ENCODE measurements at places on chromosomes 6 and 20. TPM values are rescaled to one million over a fixed set of nuclear protein-coding genes. Genes with fewer than 3 reads are reported as not detected.

The HRH3 gene
- total RNA-seq = not detected

- H3K36me3 ChIP-seq = no peaks in the 10 kb centered on the region
- H3K4me3 ChIP-seq = no peak overlapping the region
- H3K27me3 ChIP-seq = no peaks in the 10 kb centered on the region
- H3K27ac ChIP-seq = no peak overlapping the region
- H3K4me1 ChIP-seq = no peaks in the 10 kb centered on the region
- DNase-seq = no peak
These were observed 60.5 kb downstream of the EYS start for GRCh38 chr6:65646544-65646943.

DNA sequence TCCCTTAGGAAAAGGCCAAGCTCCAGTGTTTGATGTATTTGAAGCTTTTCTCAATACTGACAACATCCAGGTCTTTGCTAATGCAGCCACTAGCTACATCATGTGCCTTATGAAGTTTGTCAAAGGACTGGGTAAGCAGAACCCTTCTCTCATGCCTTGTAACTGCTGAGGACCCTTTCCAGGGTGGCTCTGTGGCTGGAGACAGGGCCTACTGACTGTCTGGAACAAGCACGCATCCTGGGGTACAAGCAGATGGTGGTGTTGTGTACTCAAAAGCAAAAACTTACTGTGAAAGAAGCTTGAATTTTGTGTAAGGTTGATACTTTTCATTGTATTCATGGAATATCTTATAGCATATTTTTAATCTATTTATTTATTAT is 69.0 kb upstream of the SMIM28 start:
- no peak for DNase-seq
- H3K4me3 ChIP-seq = no peak overlapping the region
- H3K27ac ChIP-seq = no peak overlapping the region

DNA sequence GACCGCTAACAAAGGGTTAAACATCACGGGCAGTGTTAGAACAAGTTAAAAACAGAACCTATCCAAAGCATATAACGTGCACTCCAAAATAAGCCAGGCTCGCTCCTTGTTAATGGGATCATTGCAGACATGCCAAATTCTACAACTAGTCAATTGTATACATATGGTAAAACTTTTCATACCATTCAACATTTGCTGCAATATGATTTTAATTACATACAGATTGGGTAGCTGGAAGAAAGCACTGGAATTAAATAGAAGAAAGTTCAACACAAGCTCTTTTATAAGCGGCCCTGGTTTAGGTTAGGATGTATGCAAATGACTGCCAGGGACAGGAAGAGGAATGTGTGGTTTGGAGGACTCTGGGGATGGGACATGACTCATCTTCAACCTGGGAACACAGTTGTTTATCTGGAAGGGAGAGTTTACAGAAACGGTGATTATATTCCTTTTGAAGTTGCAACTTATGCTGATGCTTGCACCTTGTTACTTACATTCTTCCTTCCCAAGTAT is 62.5 kb upstream of the TIAM2 start:
- no peak for DNase-seq
- H3K27me3 ChIP-seq = no peaks in the 10 kb centered on the region
- H3K36me3 ChIP-seq = no peaks in the 10 kb centered on the region
- H3K27ac ChIP-seq = no peak overlapping the region
- peaks cover 4% of the 10 kb centered on the region for H3K4me1 ChIP-seq
- H3K4me3 ChIP-seq = no peak overlapping the region

The OTOR gene
- total RNA-seq = not detected

The OPRL1 gene
- total RNA-seq = 1.1 TPM

DNA sequence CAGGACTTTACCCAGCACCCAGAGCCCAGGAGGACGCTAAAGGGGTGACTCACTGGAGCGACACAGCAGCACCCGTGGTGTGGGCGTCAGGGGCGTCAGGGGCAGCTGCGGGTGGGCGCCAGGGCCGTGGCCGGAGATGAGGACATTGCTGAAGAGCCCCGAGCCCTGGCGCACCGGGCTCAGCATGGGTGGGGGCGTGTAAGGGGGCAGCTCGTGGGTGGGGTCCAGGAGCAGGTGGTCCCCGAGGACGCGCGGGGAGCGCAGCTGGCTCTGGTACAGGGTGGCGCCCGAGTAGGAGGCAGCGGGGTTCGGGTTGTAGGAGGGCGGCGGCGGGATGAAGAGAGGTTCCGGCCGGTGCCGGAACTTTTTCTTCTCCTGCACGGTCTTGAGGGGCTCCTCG is 41.6 kb upstream of the MRPS10 start:
- H3K4me1 ChIP-seq = no peaks in the 10 kb centered on the region
- H3K4me3 ChIP-seq = no peak overlapping the region
- no peak overlapping the region for H3K27ac ChIP-seq
- no peaks in the 10 kb centered on the region for H3K36me3 ChIP-seq
- DNase-seq = no peak
- no peaks in the 10 kb centered on the region for H3K27me3 ChIP-seq

The RBPJL gene
- not detected for total RNA-seq

DNA sequence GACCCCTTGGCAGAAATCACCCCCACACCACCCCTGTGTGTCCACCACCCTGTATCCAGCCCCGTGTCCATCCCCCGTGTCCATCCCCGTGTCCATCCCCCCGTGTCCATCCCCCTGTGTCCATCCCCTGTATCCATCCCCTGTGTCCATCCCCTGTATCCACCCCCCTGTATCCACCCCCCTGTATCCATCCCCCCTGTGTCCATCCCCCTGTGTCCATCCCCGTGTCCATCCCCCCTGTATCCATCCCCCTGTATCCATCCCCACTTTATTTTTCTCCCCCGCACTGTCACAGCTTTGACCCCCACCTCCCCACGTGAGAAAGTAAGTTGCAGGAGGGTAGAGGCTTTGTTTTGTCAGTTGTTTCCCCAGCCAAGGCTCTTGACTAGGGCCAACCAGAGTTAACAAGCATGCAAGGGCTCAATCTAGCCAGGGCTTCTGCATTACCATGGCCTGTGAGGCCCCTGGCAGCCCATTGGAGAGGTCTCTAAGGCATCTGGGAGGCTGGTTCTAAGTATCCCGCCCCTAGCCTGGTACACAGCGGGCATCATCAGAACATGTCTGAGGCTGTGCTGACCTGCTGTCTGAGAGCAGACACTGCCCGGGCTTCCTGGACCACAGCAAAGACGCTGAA is 18.1 kb upstream of the SIRPA start:
- no peaks in the 10 kb centered on the region for H3K27me3 ChIP-seq
- DNase-seq = no peak
- no peaks in the 10 kb centered on the region for H3K4me1 ChIP-seq
- H3K36me3 ChIP-seq = no peaks in the 10 kb centered on the region
- no peak overlapping the region for H3K4me3 ChIP-seq
- no peak overlapping the region for H3K27ac ChIP-seq

GRCh38 chr6:51910851-51911250 is 176.6 kb downstream of the PKHD1 start:
- no peaks in the 10 kb centered on the region for H3K36me3 ChIP-seq
- no peak overlapping the region for H3K27ac ChIP-seq
- no peak overlapping the region for H3K4me3 ChIP-seq
- H3K4me1 ChIP-seq = no peaks in the 10 kb centered on the region
- H3K27me3 ChIP-seq = no peaks in the 10 kb centered on the region

- H3K27ac ChIP-seq = no peak overlapping the region
- no peak overlapping the region for H3K4me3 ChIP-seq
- H3K4me1 ChIP-seq = no peaks in the 10 kb centered on the region
- H3K36me3 ChIP-seq = no peaks in the 10 kb centered on the region
- no peaks in the 10 kb centered on the region for H3K27me3 ChIP-seq
These were observed 110.7 kb downstream of the PDE10A start for GRCh38 chr6:165552248-165552736.

The CTCFL gene
- not detected for total RNA-seq

DNA sequence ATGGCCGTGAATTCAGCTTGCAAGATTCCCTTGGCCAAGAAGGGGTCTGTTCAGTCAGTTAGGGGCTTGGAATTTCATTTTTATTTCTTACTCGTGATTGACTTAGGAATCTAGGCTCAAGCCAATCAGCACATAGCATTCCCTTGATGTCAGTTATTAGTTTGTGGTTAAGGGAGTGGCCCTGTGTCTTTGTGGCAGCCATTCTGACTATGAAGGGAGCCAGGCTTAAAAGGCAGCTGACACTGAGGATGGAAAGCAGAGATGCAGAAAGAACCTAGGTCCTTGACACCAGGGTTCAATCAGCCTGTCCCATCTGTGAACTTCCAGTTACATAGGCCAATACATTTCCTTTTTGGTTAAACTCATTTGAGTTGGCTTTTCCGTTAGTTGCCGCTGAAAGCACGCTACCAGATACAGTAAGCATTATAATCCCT is 48.1 kb downstream of the MCUR1 start:
- H3K36me3 ChIP-seq = no peaks in the 10 kb centered on the region
- no peaks in the 10 kb centered on the region for H3K27me3 ChIP-seq
- no peak overlapping the region for H3K4me3 ChIP-seq

DNA sequence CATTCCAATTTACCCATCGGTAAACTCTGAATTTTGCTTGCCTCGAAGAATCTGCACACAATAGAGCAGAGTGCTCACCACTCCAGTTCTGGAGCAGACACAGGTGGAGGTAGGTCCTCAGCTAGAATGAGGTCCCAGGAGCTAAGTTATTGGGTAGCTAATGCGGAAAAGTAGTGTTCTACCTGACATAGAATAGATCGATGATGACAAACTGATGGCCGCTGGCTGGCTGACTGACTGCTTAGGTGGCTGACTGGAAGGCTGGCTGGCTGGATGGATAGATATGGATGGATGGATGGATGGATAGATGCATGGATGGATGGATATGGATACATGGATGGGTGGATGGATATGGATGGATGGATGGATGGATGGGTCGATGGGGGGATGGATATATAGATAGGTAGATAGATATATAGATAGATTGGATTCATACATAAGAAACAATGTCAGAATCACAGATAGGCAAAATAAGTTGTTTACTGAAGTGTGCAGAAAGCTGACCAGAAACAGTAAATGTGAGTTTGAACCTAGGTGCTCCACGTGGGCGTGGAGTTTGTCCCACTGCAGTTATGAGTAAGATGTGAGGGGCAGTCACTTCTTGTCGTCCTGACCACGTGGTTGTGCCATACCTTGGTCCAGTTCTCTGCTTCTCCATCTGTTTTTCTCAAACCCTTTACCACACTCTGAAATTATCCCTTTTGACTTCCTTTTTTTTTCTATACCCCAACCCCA is 62.1 kb downstream of the TBXT start:
- no peak overlapping the region for H3K4me3 ChIP-seq
- no peak overlapping the region for H3K27ac ChIP-seq
- no peak for DNase-seq
- no peaks in the 10 kb centered on the region for H3K27me3 ChIP-seq
- H3K36me3 ChIP-seq = no peaks in the 10 kb centered on the region

- no peak for DNase-seq
- H3K36me3 ChIP-seq = no peaks in the 10 kb centered on the region
- no peak overlapping the region for H3K27ac ChIP-seq
- no peaks in the 10 kb centered on the region for H3K4me1 ChIP-seq
- no peak overlapping the region for H3K4me3 ChIP-seq
- H3K27me3 ChIP-seq = no peaks in the 10 kb centered on the region
These were observed 55.3 kb downstream of the EFCAB8 start for GRCh38 chr20:32914031-32914430.

- H3K36me3 ChIP-seq = no peaks in the 10 kb centered on the region
- H3K27ac ChIP-seq = no peak overlapping the region
- no peaks in the 10 kb centered on the region for H3K27me3 ChIP-seq
These were observed 398.0 kb downstream of the PLCB1 start for GRCh38 chr20:8530022-8530421.

- H3K27ac ChIP-seq = no peak overlapping the region
- DNase-seq = no peak
- H3K4me1 ChIP-seq = no peaks in the 10 kb centered on the region
These were observed 33.3 kb upstream of the ADGRF4 start for GRCh38 chr6:47665112-47665511.

The SLC12A5 gene
- total RNA-seq = not detected

The FERMT1 gene
- not detected for total RNA-seq

DNA sequence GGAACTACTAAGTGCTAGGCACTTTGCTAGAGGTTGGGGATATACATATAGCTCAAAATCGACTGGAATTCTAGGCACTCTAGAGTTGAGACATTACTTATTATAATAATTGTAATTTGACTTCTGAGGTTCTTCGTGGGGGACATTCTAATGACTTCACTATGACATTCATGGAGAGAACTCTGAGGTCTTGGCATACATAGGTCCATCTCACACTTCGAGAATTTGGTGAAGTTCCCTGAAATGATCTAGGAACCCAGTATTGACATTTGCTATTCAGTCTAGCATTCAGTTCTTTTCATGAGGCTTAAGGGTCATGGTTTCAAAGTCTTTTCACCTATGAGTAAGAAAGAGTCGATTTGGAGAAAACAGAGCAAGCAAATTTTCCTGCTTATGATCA is 446.6 kb upstream of the JAG1 start:
- H3K27ac ChIP-seq = no peak overlapping the region
- H3K36me3 ChIP-seq = no peaks in the 10 kb centered on the region
- DNase-seq = no peak
- H3K27me3 ChIP-seq = no peaks in the 10 kb centered on the region

The ZBTB9 gene
- total RNA-seq = 1.1 TPM

GRCh38 chr6:90095145-90095544 is 200.9 kb downstream of the GJA10 start:
- DNase-seq = no peak
- H3K4me1 ChIP-seq = peaks cover 18% of the 10 kb centered on the region
- H3K27me3 ChIP-seq = no peaks in the 10 kb centered on the region
- H3K36me3 ChIP-seq = no peaks in the 10 kb centered on the region

The HTR1E gene
- total RNA-seq = not detected

- no peaks in the 10 kb centered on the region for H3K36me3 ChIP-seq
- DNase-seq = no peak
- H3K4me1 ChIP-seq = peaks cover 16% of the 10 kb centered on the region
- H3K27ac ChIP-seq = peak overlapping the region; percentile 59
- H3K27me3 ChIP-seq = no peaks in the 10 kb centered on the region
These were observed 67.7 kb upstream of the ZNFX1 start for GRCh38 chr20:49345524-49345923.

GRCh38 chr6:128807577-128807976 is 75.4 kb upstream of the LAMA2 start:
- H3K36me3 ChIP-seq = no peaks in the 10 kb centered on the region
- H3K27ac ChIP-seq = no peak overlapping the region
- DNase-seq = no peak
- no peak overlapping the region for H3K4me3 ChIP-seq
- H3K4me1 ChIP-seq = no peaks in the 10 kb centered on the region

- no peak overlapping the region for H3K27ac ChIP-seq
- H3K36me3 ChIP-seq = no peaks in the 10 kb centered on the region
- H3K4me3 ChIP-seq = no peak overlapping the region
- no peaks in the 10 kb centered on the region for H3K27me3 ChIP-seq
These were observed 50.1 kb upstream of the ASF1A start for GRCh38 chr6:118843685-118844390.

The ANKRD66 gene
- total RNA-seq = not detected

The EPHA7 gene
- 0.14 TPM for total RNA-seq

The DCDC2 gene
- not detected for total RNA-seq

- H3K4me3 ChIP-seq = no peak overlapping the region
- no peaks in the 10 kb centered on the region for H3K36me3 ChIP-seq
- H3K4me1 ChIP-seq = no peaks in the 10 kb centered on the region
These were observed 83.4 kb upstream of the FABP7 start for GRCh38 chr6:122696079-122696478.

GRCh38 chr6:98343004-98343403 is 491.4 kb upstream of the POU3F2 start:
- DNase-seq = no peak
- H3K4me1 ChIP-seq = no peaks in the 10 kb centered on the region
- no peak overlapping the region for H3K27ac ChIP-seq

All from thoracic aorta (tissue), 2 donors.